ENCODE measurements at places on chromosomes 12 and 14.

DNA sequence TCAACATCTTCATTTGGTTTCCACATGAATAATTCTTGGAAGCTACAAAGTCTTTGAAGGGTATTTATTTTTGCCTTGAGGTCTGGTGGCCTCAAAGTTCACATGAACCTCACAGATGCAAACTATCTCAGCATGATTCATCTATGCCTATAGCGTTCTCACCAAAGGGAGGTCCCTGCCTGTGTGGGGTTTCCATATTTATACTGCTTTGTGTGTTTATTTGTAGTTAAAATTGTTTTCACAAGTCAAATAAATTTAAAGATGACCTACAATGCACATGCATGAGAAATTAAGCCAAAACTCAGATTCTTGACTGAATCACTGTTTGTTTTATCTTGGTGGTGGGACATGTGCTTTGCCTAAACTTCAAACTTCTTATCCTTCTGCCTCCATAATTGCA, 176.7 kb downstream of the PPM1H start:
- DNase-seq: no peak

DNA sequence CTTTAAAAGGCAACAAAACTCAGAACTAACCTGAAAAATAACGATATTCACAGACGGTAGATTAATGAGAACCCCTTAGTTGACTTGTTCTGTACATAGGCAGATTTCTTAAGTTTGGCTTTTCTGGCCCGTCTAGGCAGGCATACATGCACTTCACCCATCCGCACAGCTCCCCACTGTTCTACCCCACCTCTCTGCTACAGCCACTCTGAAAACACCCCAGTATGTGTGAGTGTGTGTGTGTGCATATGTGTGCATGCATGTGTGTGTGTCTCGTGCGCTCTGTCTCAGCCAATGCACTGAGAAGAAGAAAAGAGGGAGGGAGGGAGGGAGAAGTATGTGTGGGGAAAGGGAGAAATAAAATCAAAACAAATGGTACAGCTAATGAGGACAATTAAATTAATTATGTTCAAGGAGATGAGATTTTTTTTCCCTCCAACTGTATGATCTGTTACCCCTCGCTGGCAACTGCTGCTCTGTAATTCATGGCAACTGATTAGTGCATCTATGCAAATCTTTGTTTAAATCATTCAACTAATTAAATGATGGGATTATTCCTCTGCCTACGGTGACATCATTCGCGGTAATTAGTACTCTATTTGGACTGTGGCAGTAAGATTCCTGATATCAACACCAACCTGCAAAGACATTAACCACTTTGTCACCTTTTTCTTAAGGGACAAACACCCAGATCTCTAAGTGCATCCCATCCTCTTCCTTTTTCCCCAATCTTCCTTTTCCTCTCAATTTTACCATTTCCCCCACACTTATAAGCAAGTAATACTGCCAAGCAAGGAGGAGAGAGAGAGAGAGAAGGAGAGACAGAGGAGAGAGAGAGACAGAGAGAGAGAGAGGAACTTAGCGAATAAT, 2.2 kb upstream of the LMO3 start:
- DNase-seq: no peak

DNA sequence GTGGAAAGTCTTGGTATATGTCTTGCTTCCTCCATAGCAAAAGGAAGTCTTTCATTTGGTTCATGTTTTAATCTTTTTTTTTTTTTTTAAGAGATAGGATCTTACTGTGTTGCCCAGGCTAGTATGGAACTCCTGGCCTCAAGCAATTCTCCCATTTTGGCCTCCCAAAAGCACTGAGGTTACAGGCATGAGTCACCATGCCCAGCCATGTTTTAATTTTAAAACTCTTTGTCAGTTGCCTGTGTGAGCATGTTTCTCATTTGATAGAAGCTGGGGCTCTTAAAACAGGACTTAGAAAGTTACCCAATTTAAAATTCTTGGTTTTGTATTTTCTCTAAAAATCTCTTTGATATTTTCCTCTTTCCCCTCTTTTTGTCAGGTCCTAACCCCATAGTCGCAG, 45.0 kb upstream of the REP15 start:
- DNase-seq: no peak

GRCh38 chr12:45468751-45469615, 253.1 kb downstream of the ANO6 start:
- no peak for DNase-seq

DNA sequence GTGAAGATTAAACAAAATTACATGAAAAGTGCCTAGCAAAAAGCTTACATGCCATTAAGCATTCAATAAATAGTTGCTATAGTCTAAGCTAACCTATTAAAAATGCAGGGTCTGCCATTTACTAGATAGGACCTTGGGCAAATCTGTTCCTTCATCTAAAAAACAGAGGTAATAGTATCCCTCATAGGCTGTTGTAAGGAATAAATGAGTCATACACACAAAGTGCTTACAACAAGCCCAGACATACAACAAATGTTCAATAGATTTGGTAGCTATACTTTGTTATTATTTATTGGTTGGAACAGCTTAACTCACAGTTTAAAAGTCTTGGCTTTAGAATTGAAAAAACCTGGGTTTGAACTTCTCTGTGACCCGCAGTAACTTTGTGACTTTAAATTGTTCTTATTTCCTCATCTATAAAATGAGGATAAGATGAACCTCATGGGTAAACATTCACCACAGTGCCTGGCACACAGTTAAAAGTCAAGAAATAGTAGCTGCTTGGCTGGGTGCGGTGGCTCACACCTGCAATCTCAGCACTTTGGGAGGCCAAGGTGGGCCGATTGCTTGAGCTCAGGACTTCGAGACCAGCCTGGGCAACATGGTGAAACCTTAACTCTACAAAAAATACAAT, 24.7 kb downstream of the HEATR5A start:
- no peak for DNase-seq

DNA sequence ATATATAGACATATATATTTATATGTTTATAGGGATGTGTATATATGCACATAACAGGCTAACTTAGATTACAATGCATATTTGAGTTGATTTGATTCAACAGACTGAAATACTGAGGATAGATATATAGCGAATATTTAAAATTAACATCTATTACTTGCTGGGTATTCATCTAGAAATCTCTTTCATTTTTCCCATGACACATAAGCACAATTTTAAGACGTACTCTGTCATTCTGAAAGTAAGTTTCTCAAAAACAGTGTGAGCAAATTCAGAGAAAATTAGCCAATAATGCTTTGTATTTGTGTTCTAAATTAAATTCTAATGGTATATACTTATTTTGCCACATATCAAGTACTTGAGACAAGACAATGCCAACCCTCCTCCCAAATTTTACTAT, 907.5 kb upstream of the MDGA2 start:
- no peak for DNase-seq

GRCh38 chr12:18135086-18135485, 45.1 kb upstream of the RERGL start:
- no peak for DNase-seq

DNA sequence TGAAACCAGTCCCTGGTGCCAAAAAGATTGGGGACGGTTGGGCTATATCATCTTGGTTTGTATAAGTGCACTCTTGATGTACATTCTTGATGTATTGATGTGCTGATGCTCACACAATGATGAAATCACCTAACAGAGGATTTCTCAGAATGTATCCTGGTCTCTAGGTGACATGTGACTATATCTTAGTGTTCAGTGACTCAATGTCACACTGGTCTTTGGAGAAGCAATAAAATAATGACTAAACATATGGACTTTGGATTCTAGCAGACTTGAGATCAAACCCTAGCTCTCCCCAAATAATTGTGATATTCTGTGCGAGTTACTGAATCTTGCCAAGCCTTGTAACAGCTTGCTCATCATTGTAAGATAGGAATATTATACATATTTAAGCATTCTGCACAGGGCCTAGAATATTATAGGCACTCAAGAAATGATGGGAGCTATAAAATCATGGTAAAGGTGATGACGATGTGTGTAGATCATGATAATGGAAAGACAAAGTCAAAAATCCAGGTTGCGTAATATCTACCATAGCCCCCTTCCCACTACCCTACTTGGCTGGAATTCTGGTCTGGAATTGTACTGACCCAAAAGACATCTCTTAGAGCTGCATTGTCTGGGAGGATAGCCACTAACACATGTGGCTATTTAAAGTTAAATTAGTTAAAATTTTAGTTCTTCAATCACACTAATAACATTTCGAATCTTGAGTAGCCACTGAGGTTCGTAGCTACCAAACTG, 117.6 kb upstream of the PWP1 start:
- no peak for DNase-seq

DNA sequence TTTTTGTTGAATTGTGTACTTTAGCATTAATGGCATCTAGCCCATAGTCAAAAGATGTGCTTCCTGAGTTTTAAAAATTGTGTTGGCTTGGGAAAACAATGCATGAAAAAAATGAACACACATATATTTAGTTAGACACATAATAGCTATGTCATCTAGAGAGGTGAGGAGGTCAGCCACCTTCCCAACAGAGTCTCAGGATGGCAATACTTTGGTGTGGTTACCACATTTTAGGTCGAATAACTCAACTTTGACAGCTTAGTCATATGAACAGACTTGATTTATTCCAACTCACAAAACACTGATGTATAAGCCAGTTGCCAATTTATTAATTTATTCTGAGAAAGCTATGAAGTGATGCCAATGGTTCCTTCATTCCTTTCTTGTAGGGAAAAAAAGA, 114.0 kb downstream of the ETNK1 start:
- no peak for DNase-seq

- DNase-seq: no peak
Measured at GRCh38 chr14:69713209-69713781, 53.6 kb upstream of the SRSF5 start.

DNA sequence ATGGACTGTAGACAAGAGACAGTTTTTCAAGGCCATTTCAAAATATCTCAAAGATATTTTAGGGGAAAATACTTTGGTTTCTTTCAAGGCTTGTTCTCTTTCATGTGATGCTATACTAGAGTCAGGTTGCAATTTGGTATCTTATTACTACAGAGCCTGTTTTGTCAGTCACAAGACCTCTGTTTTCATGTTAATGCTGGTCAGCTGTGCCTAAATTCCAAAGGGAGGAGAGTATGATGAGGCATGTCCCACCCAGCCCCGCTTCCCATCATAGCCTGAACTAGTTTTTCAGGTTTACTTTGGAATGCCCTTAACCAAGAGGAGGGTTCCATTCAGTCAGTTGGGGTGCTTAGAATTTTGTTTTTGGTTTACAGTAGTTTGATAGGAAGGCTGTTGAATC, 52.6 kb downstream of the GPHB5 start:
- no peak for DNase-seq

DNA sequence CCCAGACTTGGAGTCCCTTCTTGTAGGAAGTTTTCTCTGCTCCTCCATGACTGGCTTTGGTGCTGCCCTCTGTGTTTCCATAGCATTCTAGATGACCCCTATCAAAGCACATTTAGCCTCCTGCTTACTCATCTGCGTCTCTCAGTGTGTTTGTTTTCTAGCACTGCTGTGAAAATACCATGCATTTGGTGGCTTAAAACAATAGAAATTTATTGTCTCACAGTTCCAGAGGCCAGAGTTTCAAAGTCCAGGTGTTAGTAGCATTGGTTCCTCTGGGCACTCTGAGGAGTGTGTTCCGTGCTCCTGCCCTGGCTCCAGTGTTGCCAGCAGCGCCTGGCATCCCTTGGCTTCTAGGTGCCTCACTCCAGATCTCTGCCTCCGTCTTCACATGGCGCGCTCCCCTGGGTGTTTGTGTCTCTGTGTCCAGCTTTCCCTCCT, 86.1 kb downstream of the CACNA1C start:
- DNase-seq: no peak

GRCh38 chr12:75748136-75748535, 236.7 kb upstream of the KRR1 start:
- DNase-seq: no peak

DNA sequence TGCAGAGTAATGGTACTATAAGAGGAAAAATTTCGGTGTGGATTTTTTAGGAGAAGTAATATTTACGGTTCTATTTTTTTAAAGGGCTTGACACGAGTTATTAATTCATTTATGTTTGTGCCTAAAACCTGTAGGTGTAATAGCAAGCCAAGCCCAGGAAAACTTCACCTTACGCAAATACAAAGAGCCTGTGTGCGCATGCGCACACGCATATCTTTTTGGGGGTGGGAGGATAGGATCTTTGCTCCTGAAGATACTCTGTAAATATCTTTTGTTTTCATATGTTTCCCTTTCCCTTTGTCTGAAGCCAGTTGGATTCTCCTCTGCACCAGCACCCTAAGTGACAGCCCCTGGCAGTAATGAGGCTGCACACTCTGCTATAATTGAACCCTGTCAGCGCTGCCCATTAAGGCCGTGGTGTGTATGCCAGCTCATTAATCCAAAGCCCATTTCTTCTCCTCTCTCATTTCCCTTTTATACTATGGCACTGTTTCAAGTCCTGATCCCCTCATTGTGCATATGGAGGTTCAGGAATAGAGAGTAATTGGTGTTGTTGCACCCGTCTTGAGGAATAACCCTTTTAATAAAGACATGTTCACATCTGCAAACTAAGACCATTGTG, 327.2 kb upstream of the E2F7 start:
- DNase-seq: no peak

DNA sequence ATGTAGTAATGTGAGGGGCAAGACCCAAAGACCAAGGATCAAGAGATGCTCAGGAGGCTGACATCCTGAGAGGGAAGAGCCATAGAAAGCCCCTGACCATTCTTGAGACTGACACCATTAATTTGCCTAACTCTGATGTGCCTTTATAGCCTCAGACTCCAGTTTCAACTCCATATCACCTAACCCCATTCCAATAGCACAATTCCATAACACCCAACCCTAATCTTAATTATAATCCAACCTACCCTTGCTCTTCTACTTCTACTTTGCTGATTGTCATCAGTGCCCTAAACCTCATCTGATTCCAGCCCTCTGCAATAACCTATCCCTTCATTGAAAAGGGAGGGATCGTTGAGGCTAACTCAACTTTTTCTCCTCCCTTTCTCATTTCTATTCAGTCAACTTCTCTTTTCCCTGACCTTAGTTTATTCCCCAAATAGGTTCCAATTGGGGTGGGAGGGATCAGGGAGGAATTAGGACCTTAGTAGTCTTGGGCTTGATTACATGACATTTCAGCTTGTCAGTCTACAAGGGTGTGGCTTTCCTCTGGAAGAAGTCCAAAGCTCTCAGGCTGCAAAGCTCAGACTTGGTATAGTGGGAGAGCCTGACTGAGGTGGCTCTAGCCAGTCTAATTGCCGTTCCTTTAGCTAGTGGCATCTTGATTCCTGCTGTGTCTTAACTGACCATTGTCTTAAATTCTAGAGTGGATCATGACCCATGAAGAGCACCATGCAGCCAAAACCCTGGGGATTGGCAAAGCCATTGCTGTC, 3.1 kb downstream of the PFKM start:
- no peak for DNase-seq

- no peak for DNase-seq
Measured at GRCh38 chr12:112950701-112951100, 12.4 kb downstream of the OAS3 start.
